Activated CD8-positive, alpha-beta memory T cell treated with anti-CD3 and anti-CD28 coated beads for 1 hour (primary cell): ENCODE measurements at places on chromosomes 5 and 9.

DNA sequence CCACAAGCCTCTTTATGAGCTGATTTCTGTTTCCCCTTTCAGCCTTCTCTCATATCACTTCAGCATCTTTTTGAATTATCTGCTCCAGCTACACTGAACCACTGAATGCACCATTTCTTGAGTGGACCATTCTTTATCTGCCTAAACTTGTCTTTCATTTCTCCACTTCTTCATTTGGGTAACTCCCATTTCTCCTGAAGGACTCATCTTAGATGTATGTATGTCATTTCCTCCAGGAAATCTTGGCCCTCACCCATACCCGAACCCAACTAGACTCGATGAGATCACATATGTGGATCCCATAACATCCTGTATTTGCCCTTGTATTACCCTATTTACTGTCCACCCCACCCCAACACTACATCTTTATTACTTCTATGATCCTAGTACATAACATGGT lies 249.8 kb downstream of the KIF4B start:
- no peak for DNase-seq

DNA sequence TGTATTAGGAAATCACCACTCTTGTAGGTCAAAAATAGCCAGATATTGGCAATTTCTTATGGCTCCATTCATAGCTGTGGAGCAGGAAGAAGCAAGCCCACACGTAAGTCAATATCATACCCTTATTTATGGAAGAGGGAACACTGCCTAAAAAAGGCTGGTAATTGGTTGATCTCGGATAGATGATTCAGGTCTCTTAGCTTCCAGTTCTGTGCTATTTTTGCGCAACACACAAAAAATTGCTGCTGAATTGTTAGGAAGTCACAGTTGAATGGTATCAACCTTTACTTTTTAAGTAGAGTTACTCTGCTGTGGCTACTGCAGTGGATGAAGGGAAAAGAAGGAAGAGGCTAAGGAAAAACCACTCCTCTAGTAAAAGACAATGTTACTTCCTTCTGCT lies 168.8 kb downstream of the ARHGAP26 start:
- DNase-seq, result no peak

DNA sequence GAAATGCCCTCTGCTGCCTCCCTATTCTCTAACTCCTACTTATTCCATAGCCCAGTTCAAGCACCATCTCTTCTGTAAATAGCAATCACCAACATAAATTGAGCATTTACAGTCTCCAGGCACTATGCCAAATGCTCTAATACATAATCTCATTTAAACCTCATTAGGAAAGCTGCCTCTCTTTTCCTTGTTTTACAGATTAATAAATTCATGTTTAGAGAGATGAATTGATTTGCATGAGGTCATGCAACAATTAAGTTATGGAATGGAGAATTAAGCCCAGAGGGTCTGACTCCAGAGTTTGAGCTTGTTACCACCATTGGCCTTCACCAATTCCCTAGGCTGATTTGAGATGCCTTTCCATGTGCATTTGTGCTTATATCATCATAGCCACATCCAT lies 23.4 kb upstream of the RFX3 start:
- no peak for DNase-seq

GRCh38 chr5:14414007-14414406 lies 167.6 kb upstream of the OTULINL start:
- DNase-seq, result no peak

DNA sequence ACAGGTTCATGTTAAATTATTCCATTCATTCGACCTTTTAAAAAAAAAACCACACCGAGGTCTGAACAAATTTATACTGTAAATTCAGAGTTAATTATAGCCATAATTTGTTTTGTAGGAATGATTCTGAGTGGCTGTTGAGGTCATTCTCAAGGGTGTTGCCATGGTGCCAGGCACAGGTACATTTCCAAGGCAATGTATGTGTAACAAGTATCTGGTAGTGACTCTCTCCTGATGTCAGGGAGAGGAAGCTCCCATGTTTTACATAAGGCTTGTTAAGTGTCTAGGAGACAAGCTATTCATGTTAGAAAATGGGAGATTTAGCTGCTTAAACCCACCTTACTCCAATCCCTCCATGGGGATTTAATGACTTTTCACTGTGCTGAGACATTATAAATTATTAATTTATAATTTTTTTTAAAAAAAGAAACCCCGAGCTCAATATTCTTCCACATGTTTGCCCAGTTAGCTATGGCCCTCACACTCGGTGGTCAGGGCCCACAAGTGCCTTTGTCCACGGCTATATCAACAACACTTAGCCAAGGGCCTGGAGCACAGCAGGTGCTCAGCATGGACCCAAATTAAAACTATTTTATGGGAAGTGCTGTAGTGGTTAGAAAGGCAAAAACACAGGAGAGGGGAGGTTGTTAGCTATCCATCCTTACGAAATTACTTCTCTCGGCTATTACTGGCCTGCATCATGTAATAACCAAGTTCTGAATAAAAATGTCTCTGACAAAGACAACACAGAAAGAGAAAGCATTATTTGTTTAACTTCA lies 154.6 kb upstream of the GNA14 start:
- DNase-seq, result no peak

DNA sequence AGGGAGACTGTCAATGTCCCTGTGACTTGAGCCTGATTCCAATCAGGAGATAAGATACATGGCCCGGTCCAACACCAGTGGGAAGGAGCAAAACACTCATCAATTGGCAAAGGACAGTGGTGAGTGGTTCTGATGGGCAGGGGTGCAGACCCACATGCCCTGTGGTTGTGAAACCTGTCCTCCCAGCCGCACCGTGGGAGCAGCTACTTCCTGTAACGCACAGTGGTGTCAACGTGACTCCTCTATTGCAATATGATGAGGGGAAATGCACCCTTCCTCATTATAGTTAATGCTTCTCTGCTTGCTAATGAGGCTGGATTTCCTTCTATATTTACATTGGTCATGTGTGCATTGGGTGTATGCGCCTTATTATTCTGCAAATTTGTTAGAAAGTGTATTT lies 223.0 kb downstream of the IRX1 start:
- no peak for DNase-seq

DNA sequence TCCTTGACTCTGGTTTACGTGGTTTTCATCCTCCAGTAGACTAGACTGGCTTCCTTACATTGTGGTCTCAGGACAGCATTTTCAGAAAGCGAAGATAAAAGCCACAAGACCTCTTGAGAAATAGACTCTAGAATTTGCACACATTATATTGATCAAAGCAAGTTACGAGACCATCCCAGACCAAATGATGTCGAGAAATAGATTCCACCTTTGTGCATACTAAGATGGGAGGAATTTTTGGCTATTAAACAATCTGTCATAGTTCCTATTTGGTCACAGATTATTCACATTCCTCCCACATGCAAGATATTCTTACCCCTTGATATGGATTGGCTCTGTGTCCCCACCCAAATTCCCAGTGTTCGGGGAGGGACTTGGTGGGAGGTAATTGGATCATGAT lies 65.6 kb downstream of the TEX10 start:
- no peak for DNase-seq

DNA sequence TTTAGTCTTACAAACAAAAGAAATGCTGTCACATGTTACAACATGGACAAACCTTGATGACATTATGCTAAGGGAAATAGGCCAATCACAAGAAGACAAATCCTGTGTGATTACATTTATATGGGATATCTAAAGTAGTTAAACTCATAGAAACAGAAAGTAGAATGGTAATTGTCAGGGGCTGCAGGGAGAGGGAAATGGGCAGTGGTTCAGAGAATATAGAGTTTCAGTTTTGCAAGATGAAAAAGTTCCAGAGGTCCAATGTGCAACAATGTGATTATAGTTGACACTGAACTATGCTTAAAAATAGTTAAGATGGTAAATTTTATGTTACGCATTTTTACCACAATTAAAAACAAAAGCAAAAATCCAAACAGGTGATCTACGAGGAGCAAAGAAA lies 265.5 kb downstream of the NDUFS4 start:
- no peak for DNase-seq

DNA sequence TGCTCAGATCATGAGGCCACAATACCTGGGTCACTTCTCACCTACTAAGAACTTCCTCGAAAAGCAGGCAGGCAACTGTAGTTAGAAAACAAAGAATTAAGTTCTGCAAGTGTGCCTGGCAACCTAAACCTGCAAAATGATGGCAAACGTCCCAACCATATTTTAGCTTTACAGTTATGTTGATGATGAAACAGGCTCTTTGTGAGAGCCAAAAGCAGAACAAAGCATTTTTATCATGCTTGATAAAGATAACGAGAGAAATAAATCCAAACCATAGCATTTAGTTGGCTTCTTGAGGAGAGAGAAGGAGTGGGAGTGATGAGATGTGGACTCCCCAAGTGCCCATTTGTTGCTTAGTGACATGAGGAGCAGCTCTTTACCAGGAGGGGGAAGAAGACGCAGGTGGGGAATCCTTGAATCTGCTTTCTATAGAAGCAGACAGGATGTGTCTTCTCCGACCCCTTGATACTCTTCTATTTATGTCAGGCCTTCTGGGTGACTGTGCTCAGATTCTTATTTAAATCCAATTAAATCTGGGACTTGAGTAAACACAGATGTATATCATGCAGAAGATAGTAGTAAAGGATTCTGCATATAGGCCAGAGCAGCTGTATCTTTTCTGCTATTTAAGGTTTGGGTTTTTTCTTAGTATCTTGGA lies 221.2 kb downstream of the TMEM167A start:
- DNase-seq, result no peak

DNA sequence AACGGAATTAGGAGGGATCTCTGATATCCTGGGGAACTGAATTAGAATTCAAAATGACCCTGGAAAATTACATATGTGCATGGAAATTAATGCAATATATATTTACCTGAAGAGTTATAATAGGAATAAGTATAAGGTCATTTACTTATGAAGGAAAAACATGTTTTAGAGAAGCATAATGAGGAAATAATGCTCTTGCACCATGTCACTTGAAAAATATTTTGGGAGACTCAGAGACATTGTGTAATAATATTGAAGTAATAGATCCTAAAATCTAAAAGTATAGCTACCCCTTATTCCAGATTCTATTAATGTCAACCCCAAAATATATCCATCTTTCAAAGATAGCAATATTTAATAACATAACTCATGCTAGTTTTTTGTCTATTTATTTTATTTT lies 28.4 kb downstream of the SPZ1 start:
- DNase-seq, result no peak

DNA sequence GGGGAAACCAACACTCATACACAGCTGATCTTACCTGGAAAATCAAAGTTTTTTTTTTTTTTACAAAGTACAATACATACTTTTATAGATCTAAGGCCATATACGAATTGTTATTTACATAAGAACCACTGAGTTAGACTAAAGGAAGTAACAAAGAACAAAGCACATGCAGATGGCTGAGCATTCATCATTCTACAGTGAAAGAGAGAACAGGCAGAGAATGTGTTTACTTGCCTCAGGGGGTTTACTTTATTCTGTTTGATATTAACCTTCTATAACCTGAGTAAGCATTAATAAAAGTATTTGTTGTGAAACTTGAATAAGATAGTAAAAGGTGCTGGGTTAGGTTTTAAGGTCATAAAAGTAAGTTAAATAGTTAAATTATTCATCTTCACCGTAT lies 54.7 kb downstream of the SLC38A9 start:
- no peak for DNase-seq

DNA sequence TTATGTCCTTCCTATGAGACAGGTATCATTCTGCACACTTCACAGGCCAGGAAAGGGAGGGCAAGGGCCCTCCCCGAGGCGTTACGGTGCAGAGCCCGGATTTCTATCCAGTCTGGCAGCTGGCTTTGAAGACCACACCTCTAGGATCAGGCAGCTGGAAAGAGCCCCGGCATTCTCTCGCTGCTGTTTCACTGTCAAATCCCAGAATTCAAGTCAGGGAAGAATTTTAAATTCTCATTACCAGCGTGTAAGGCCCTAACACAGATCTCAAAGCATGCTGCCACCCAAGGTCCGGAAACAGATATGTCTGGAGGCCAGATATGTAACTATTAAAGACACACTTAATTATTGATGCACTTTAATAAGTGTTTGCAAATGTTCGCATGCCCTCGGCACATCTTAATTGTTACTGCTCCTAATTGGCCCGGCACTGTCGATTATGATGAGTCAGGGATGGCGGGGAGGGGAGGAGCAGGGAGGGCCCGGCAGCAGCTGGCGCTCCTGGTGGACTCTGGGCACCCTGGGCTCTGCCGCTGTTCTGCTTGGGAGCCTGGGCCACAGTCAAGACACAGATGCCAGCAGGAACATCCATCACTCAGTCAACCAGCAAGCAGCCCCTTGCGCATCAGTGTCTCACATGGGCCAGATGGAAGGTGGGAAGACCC lies 76.3 kb upstream of the BARHL1 start:
- no peak for DNase-seq

- DNase-seq, result no peak
Observed at GRCh38 chr9:130084337-130084736, 30.6 kb downstream of the GPR107 start.

GRCh38 chr5:38835887-38836286 lies 9.9 kb upstream of the OSMR start:
- no peak for DNase-seq

GRCh38 chr9:119257592-119257991 lies 111.6 kb downstream of the BRINP1 start:
- DNase-seq, result no peak

DNA sequence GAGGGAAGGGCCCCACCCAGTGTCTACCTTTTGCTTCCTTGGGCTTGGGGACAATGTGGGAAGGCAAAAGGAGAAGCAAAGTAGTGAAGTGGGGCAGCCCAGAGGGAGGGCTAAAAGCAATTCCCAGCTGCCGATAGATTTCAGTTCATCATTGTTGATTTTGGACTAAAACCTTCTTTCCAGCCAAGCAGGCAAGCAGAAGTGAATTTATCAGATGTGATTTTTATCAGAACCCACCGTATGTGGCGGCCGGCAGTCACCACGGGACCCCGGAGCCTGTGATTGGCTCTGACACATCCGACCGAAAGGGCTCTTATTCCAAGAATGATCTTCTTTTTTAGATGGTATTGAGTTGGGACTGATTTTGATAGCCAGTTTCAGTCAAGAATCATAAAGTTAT lies 559.9 kb downstream of the PSAT1 start:
- no peak for DNase-seq

GRCh38 chr9:111984086-111984802 lies 87.6 kb downstream of the UGCG start:
- no peak for DNase-seq

- DNase-seq, result no peak
Observed at GRCh38 chr9:137462986-137463930, 4.1 kb upstream of the NSMF start.

DNA sequence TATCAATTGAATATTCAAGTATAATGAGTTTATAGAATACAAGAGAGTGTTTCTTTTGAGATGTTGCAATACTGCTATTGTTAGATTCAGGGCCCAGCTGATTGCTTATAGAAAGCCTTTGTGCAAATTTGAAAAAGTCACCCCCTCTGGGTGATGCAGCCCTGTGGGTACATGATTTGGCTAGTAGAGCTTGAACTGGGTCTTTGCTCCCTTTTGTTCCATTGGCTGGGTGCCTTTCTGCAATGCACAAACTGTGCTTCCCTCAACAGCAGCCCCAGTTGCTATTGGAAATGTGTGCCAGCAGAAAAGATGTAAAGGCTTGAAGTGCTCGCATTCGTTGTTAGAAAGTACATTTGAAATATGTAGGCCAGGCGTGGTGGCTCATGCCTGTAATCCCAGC lies 61.8 kb upstream of the CEMIP2 start:
- DNase-seq, result no peak

GRCh38 chr9:130193531-130194377 lies 21.6 kb downstream of the NCS1 start:
- DNase-seq, result no peak
